Stimulated activated CD8-positive, alpha-beta memory T cell treated with anti-CD3 and anti-CD28 coated beads, Interleukin-7, amount 100 ng/mL, for 48 hours (primary cell): ENCODE measurements at places on chromosomes 4 and X.

DNA sequence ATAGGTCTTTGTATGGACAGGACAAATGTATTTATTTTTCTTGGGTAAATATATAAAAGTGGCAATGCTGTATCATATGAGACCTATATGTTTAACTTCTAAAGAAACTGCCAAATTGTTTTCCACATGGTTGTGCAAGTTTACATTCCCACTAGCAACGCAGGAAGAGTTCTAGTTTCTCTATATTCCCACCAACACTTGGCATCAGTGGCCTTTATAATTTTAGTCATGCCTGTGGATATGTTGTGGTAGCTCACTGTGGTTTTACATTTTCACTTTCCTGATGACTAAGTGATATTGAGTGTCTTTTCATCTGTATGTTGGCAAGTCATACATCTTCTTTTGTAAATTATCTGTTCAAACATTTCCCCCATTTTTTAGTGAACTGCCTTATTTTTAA, 126.0 kb downstream of the EMCN start:
- no peak for DNase-seq

DNA sequence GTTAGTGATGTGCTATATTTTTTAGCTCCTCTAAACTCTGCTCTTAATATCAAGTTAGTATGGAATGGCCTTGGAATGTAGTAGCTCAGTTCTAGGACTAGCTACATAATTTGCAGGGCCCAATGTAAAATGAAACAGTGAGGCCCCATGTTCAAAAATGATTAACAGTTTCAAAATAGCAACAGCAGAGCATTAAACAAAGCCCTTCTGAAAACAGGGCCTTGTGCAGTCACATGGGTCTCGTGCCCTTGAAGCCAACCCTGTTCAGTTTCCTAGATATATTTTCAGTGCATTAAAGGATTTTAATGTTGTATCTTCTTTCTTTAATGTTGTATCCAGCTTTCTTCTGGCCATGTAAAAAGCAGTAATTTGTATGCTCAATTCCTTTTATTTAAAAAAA, 82.1 kb downstream of the TASL start:
- DNase-seq: no peak

GRCh38 chr4:42554072-42554471, 102.8 kb downstream of the ATP8A1 start:
- no peak for DNase-seq

DNA sequence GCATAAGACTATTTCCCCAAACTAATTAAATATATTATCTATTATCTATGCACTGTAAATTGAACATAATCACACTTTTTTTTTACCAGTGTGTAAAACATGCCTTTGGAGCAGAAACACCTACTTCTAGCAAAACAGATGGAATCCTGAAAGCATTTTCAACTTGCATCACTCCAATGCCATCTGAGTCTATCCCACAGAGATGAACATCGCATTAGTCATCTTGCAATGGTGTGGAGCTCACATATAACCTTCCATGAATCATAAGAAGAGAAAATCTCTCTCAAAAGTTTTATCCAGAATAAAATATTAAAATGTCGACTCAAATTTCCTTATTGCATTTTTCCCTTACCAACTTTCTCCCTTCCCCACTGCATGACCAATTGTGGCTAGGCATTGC, 406.7 kb upstream of the ACTRT1 start:
- no peak for DNase-seq

DNA sequence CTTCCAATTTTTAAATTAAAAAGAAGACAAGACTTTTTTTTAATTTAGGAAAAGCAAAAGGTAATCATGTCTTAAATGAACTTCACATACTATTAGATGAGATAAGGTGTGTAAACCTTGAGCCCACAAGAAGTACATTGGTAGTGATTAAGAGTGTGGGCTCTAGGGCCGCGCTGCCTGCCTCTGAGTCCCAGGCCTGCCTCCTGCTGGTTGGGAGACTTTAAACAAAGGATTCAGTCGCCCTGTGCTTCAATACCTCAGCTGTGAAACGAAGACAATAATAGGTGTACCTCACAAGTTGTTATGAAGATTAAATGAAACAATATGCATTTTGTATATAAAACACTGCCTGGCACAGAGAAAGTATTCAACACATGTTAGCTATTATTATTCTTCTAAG, 95.9 kb upstream of the MYOZ2 start:
- DNase-seq: no peak

DNA sequence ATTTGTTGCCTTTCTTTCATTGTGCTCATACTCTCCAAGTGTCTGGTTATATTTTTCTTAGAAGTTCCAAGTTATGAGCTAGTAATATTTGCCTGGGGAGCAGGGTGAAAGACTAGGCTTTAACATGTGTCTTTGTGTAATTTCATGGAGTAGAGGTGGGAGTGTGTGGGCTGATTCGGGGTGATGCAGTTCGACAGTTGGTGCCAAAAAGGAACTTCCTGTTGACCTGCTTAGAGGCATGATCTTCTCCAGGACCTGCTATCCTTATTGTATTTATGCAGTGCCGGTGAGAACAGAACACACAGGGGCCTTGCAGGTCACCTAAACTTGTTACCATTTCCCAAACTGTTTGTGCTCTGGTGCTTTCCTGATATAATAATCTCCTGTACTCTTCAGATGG, 21.2 kb downstream of the USP53 start:
- no peak for DNase-seq

GRCh38 chr4:42344749-42345148, 52.5 kb upstream of the SHISA3 start:
- DNase-seq: no peak

DNA sequence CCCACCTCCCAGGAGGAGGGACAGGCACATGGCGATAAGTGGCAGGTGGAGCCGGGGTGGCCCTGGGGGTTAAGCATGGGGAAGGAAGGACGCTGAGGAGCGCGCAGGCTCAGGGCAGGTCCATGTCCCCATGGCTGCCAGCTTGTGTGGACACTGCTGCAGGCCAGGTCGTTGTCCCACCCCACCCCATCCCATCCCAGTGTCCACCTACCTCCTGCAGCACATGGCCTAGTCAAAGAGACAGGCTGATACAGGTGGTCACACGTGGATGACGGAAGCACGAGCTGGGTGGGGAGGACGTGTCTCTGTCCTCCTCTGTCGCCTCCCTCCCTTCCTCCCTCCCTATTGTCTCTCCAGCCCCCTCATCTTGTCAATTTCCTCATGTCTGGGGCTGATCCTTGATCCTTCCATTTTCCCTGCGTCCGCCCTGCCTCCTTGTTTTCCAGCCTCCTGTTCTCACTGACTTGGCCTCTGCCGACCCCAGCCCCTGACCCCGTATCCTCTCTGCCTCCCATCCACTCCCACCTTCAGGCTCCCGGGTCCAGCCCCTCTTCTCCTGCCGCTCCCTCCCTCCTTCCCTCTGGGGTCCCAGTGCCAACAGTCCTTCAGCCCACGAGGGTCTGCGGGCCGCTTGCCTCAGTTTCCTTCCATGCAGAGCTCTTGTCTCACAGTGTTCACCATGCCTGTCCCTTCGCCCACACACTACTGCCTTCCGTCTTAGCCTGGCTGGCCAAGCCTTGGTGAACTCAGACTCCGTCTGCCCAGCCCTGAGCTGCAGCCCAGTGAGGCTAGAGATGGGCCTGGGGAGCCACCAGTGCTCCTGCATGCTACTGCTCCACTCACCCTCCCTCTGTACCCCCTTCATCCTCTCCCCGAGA, 15.5 kb upstream of the ADD1 start:
- DNase-seq: no peak

DNA sequence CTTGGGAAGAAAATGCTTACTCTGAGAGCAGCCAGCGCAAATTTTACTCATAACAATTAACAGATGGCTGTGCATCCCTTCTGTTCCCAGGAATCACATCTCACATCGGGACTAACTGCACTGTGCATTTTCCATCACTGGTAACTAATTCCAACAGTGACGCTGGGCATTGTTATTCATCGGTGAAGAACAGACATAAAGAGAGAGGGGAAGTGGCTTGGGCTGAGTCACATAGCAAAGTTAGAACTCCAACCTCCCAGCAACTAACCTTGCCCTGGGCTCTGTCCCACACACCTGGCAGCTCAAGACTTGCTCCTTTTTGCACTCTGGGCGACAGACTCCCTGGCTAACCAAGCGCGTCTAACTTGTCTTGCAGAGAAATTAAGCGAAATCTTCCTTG, 6.4 kb upstream of the LONRF3 start:
- no peak for DNase-seq

DNA sequence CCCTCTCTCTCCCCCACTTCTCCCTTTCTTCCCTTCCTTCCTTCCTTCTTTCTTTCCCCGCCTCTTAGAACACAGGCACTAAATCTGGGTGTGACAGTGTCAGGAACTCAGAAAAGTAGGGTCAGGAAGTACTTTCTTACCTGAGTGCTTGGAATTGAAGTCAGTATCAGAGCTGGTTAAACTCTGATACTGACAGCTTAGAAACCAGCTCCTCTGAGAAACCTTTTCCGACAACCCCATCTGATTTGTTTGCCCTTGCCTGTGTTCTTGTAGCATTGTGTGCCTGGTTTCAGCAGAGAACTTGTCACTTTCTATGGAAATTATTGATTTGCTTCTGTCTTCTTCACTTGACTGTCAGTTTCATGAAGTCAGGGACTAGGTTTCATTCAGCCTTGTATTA, 113.9 kb downstream of the AASDH start:
- DNase-seq: no peak

- DNase-seq: no peak
Measured at GRCh38 chrX:45295259-45295986, 94.7 kb upstream of the DIPK2B start.

DNA sequence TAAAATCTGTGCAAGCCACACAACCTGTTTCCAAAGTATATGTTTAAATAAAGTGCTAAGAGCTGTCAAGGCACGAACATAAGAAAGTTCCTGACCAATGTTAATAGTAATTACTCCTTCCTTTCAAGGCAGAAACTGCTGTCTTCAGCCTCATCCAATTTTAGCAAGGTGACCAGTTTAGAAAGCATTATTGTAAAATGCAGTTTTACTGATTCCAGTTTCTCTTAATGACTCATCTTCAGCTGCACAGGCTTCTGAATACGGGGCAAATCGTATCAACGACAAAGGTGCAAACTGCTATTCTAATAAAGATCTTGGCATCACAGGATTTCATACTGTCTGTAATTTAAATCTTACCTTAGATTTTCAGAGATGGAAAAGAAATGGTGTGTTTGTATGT, 87.5 kb downstream of the PPP3CA start:
- DNase-seq: no peak

DNA sequence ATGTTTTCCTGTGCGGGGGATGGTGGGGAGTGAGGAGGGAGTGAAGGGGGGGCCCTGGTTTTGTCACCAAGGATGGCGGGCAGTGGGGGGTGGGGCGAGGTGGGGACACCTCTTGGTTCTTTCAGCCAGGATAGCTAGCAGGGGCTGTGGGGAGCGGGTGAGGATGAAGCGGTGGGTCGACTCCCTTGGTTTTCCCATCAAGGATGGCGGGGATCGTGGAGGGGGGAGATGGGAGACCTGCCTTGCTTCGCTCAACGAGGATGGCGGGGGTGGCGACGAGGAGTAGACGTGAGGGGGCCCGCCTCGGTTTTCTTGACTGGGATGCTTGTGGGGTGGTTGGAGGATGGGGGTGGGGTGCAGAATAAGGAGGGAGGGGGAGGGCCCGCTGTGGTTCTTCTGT, 643 bp downstream of the FHL1 start:
- DNase-seq: no peak

- no peak for DNase-seq
Measured at GRCh38 chrX:136255541-136255940, 4.3 kb upstream of the MAP7D3 start.

DNA sequence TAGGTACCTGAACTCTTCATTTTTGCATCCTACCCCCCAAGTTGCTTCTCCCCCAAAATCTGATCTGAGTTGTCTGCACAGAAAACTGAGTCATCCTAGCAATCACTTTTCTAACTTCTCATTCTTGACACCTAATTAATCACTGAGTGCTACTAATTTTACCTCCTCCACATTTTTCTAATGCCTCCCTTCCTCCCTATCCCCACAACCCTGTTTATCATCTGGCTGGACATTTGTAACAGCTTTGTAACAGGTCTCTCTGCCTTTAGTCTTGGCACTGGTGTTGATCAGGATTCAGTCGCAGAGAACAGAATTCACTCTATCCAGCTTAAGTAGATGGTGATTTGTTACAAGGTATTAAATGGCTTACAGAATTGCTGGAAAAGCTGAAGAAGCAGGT, 303.9 kb upstream of the GATB start:
- DNase-seq: no peak

- no peak for DNase-seq
Measured at GRCh38 chrX:5425119-5425518, 803.5 kb downstream of the NLGN4X start.

DNA sequence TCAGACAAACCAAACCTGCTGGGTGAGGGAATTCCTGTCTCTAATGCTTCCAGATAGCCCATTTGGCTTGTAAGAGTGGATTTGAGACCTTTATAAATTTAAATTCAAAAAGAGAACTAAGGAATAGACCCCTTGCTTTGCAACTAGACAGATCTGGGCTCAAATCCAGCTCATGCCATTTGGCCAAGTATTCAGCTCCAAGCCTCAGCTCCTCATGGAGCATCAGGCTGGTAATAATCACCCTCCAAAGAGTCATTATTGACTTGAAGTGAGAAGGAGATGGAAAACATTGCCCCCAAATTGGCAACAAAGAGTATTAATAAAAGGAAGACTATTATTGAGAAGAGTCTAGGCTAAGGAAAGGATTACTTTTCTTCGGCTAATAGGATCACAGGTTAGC, 134.7 kb downstream of the PDE5A start:
- no peak for DNase-seq

DNA sequence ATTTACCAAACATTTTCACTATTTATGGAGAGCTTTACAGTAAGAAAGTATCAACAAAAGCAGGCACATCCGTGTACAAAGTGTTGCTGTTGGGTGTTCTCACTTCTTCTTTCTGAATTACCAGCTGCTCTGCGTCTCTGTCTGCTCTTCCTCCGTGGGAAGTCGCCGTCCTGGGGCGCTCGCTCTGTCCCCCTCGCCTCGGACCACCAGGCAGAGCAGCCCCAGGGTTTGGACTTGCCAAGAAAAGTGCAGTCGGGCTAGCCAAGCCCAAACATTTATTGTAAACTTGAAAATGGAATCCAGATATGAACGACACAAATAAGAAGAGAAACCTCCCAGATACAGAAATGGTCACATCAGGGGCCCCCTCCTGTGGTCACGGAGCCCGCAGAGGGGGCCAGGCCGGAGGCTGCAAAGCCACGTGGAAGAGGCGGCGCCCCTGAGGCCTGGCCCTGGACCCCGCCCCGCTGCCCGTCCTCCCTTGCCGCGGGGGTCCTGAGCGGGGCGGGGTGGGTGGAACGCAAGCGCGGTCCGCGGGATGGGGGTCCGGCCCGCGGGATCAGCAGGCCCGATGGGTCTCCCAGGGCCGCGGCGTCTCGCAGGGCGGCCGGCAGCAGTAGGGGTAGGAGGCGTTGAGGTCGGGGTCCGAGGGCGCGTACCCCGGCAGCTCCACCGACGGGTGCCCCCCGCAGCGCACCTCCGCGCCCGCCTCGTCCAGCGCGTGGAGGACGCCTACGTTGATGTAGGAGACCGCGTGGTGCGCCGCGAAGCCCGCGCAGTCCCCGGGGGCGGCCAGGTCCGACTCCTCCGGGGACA, 1.5 kb downstream of the TMEM271 start:
- no peak for DNase-seq
